Activated naive CD8-positive, alpha-beta T cell treated with anti-CD3 and anti-CD28 coated beads, Interleukin-2, amount 10 ng/mL, durations not matched to agents 7 days and 5 days (primary cell): ENCODE measurements at places on chromosomes 3 and 15.
A peak's percentile ranks its signal among the peaks of the same experiment; 100 is the strongest.

DNA sequence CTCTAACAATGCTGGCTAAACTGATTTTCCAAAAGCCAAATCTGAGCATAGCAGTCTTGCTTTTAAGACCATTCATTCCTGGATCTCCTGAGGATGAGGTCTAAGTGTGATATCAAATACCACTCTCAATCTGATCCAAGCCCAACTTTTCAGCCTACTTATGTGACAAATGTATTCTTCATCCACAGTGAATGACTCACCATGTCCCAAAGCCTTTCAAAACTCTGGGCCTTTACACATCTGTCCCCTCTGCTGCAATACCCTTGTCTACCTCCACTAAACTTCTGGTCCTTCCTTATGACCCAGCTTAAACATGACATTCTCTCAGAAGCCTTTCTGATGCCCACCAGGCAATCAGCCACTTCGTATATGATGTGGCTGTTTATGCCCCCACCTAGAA, 4.6 kb downstream of the ANAPC13 start:
- no peak overlapping the region for H3K27ac ChIP-seq
- no peak overlapping the region for H3K4me3 ChIP-seq
- H3K4me1 ChIP-seq, result peaks cover 15% of the 10 kb centered on the region
- H3K36me3 ChIP-seq, result peaks cover 9% of the 10 kb centered on the region
- no peaks in the 10 kb centered on the region for H3K27me3 ChIP-seq

DNA sequence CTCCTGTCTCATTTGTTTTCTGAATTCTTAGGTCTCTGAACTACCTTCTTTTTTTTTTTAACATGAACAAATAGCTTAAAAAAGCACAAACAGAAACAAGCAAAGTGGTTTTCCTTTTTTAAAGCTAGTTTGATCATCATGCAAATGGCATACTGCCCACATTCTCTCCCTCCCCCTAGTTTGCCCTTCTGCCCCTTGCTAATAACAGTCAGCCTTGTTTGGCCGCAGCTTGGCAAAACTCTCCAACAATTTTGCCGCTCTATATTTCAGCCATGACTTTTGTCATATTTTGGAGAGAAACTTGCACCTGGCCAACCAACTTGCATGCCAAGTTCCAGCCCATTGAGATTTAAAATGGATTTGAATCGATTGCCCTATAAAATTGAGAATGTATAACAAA, 666.0 kb upstream of the NR2F2 start:
- H3K4me1 ChIP-seq, result peaks cover 3% of the 10 kb centered on the region
- no peak overlapping the region for H3K27ac ChIP-seq
- no peak for DNase-seq

GRCh38 chr3:110193074-110193473, 855.7 kb upstream of the DPPA4 start:
- DNase-seq, result no peak
- no peak overlapping the region for H3K27ac ChIP-seq
- H3K27me3 ChIP-seq, result peaks cover 2% of the 10 kb centered on the region
- H3K36me3 ChIP-seq, result no peaks in the 10 kb centered on the region
- no peak overlapping the region for H3K4me3 ChIP-seq
- no peaks in the 10 kb centered on the region for H3K4me1 ChIP-seq

DNA sequence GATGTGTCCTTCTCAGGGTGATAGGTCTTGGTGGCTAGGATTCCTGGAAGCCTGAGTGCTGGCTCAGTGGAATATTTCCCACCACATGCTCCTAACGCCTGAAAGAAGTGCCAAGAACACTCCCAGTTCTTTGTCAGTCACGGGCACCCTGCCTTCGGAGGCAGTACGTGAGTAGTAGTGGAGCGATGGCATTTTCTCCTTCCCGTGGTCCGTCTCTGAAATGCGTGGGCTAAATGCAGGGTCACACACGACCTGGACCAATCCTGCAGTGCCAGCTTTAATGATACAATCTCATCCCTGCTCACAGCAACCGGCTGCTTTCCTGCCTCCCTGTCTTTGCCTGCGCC, 14.5 kb downstream of the H1-8 start:
- H3K27ac ChIP-seq, result no peak overlapping the region
- H3K36me3 ChIP-seq, result no peaks in the 10 kb centered on the region
- H3K27me3 ChIP-seq, result peaks cover 16% of the 10 kb centered on the region
- H3K4me3 ChIP-seq, result no peak overlapping the region
- DNase-seq, result no peak

GRCh38 chr3:126372413-126373145, 15.4 kb upstream of the KLF15 start:
- no peaks in the 10 kb centered on the region for H3K27me3 ChIP-seq
- H3K36me3 ChIP-seq, result no peaks in the 10 kb centered on the region
- no peak for DNase-seq
- H3K4me1 ChIP-seq, result no peaks in the 10 kb centered on the region
- H3K4me3 ChIP-seq, result no peak overlapping the region

- no peak overlapping the region for H3K4me3 ChIP-seq
- peaks cover 45% of the 10 kb centered on the region for H3K27me3 ChIP-seq
- H3K36me3 ChIP-seq, result no peaks in the 10 kb centered on the region
- DNase-seq, result no peak
Measured at GRCh38 chr15:59420986-59421618, 16.9 kb upstream of the FAM81A start.

- H3K4me1 ChIP-seq, result peaks cover 2% of the 10 kb centered on the region
- H3K4me3 ChIP-seq, result no peak overlapping the region
- DNase-seq, result no peak
- H3K27ac ChIP-seq, result no peak overlapping the region
Measured at GRCh38 chr15:41254560-41254959, 23.5 kb downstream of the CHP1 start.

- no peaks in the 10 kb centered on the region for H3K36me3 ChIP-seq
- DNase-seq, result no peak
- H3K4me3 ChIP-seq, result no peak overlapping the region
Measured at GRCh38 chr3:139236336-139236735, 107.5 kb upstream of the MRPS22 start.

GRCh38 chr3:22977650-22978289, 225.4 kb upstream of the UBE2E2 start:
- peaks cover 2% of the 10 kb centered on the region for H3K4me1 ChIP-seq
- peak overlapping the region; percentile 26 for H3K4me3 ChIP-seq
- no peak overlapping the region for H3K27ac ChIP-seq
- peaks cover 6% of the 10 kb centered on the region for H3K27me3 ChIP-seq
- no peak for DNase-seq

DNA sequence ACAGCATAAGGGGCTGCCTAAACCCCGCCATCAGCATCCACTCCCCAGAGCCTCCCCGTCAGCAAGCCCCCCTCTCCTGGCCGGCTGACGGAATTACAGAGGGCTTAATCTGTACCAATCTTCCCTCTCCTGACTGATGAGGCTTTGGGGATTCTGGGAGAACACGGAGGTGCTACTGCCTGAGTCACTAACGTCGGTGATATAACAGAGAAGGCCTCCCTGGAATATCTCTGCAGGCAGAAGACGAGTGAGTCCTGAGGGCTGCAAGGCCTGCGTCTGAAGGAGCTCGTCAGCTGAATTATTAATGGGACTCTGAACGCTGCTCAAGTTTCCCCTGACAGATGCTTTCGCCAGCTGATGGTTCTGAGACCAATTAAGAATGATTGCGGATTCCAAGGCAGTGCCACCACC, 147.7 kb downstream of the XXYLT1 start:
- H3K27me3 ChIP-seq, result no peaks in the 10 kb centered on the region
- no peaks in the 10 kb centered on the region for H3K36me3 ChIP-seq
- DNase-seq, result no peak

DNA sequence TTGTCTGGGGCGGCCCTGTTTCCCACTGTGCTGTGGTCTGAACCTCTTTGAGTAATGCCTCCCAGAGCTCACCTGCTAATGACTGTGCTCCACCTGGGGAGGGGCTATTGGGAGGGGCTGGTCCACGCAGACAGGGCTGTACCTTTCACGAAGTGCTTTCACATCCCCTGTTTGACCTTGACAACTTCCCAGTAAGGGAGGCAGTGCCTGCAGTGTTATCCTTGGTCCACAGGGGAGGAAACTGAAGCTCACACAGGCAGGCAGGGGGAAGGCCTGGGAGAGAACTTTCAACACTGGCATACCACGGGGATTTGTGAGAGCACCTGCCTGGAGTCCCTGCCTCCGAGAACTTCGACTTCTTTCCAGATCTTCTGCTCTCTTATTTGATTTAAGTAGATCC, 91.2 kb downstream of the CACNA1D start:
- H3K27ac ChIP-seq, result no peak overlapping the region
- peaks cover 12% of the 10 kb centered on the region for H3K4me1 ChIP-seq
- H3K27me3 ChIP-seq, result peaks cover 4% of the 10 kb centered on the region
- H3K36me3 ChIP-seq, result no peaks in the 10 kb centered on the region

- no peaks in the 10 kb centered on the region for H3K36me3 ChIP-seq
- no peak overlapping the region for H3K4me3 ChIP-seq
- H3K4me1 ChIP-seq, result no peaks in the 10 kb centered on the region
- no peak overlapping the region for H3K27ac ChIP-seq
- H3K27me3 ChIP-seq, result peaks cover under 1% of the 10 kb centered on the region
Measured at GRCh38 chr3:37588758-37589157, 272.9 kb upstream of the CTDSPL start.
